ENCODE measurements at places on chromosomes 6 and 20. TPM values are rescaled to one million over a fixed set of nuclear protein-coding genes. Genes with fewer than 3 reads are reported as not detected.

- DNase-seq: peak; percentile 20
These were observed 83.4 kb downstream of the MAP7 start for GRCh38 chr6:136466777-136467176.

- DNase-seq: no peak
These were observed 23.3 kb downstream of the HSF2 start for GRCh38 chr6:122422614-122423267.

DNA sequence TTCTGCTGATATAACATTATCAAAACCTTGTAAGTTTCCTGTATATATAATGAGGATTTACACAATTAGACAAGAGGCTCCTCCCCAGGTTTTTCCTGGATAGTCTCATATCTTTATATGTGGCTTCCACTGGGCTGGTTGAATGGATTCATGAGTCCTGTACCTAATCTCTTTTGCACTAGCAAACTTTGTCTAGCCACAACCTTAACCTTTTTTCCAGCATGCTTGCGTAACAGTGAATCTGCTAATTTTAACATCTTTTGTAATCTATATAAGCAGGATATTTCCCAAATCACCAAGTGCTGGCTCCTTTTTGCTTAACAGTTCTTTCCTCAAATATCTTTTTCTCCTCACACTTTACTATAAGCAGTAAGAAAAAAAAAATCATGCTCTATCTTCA, 153.6 kb downstream of the COL21A1 start:
- no peak for DNase-seq

DNA sequence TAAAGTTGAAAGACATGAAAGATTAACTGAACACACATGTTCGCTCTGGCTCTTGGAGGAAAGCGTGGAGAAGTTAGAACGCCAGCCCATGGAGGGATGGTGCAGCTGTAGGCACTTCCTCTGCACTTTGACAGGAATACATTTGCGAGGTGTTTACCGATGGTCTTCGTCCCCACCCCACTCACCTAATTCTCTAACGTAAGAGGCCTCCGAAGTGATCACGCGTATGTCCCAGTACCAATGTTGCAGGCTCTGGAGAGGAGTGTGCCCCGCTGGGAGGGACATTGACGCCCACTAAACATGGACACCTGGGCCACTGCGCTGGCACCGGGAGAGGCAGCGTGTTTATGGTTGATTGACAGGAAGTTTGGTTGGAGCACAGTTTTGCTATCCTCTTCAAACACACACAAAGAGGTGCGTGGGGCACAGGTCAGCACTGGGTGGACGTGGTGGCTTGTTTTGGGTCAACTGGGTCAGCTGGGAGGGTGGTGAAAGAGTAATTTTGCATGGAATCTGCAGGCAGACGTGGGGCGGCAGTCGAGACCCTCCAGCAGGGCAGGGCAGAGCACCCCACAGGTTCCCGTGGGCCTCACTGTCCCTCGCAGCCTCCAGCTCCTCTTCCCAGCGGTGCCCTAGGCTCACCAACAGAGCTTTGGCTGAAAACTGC, 110.1 kb downstream of the DLL1 start:
- DNase-seq: no peak

Gene HAO1
- total RNA-seq: not detected

Gene C6orf132
- total RNA-seq: not detected

DNA sequence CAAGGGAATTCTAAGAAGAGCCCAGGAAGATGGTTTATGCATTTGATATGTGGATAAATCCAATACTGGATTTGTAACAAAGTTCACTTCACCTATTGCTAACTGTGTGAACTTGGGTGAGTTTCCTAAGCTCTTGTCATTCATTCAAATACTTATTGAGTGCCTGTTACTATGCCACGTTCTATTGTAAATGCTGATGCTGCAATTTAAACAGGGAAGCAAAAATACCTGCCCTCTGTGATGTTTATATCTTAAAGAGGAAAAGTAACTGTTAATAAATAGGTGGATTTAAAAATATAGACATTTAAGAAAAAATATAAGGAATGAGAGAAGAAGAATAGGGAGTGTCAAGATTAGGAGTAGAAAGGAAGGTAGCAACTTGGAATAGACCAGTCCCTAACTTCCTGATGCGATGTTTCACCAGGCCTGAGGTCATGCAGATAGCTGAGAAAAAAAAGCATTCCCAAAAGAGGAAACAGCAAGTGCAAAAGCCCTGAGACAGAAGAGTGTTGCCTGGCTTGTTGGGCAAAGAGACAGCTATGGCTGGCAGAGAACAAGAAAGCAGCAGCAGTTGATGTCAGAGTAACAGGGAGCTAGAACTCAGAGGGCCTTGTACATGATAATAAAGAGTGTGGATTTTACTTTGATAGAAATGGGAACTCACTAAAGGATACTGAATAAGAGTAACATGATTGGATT, 54.3 kb upstream of the TCF21 start:
- no peak for DNase-seq

Gene ESF1
- total RNA-seq: 22.8 TPM

Gene GCNT2
- 39.8 TPM for total RNA-seq

- no peak for DNase-seq
These were observed 63.2 kb upstream of the DUSP22 start for GRCh38 chr6:228881-229651.

DNA sequence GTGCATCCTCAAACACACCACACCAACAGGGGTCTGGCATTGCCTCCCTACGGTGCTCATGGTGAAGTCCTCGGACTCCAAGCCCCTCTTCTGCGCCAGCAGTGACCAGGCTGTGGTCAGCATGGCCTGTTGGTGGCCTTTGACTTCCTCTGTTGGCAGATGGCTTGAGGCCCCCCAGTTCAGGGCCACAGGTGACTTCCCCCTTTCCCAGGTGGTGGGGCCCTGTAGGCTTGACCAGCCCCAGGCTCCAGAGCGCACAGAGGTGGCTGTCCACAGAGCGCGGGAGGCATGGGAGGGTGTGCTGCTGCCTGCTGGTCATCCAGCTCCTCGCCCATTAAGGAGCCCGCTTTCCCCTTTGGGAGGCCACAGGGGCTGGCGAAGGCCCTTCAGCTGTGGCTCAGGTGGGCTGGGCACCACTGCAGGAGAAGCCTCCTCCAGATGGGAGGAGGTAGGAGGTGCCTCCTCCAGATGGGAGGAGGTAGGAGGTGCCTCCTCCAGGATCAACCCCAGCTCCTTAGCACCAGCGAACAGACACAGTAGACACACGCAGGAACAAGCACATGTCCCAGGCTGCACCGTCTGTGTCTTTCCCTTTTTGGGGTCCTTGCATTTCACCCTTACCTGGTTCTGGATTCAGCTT, 52.1 kb upstream of the BHLHE23 start:
- no peak for DNase-seq

- no peak for DNase-seq
These were observed 612.5 kb upstream of the HS3ST5 start for GRCh38 chr6:114955363-114955762.

DNA sequence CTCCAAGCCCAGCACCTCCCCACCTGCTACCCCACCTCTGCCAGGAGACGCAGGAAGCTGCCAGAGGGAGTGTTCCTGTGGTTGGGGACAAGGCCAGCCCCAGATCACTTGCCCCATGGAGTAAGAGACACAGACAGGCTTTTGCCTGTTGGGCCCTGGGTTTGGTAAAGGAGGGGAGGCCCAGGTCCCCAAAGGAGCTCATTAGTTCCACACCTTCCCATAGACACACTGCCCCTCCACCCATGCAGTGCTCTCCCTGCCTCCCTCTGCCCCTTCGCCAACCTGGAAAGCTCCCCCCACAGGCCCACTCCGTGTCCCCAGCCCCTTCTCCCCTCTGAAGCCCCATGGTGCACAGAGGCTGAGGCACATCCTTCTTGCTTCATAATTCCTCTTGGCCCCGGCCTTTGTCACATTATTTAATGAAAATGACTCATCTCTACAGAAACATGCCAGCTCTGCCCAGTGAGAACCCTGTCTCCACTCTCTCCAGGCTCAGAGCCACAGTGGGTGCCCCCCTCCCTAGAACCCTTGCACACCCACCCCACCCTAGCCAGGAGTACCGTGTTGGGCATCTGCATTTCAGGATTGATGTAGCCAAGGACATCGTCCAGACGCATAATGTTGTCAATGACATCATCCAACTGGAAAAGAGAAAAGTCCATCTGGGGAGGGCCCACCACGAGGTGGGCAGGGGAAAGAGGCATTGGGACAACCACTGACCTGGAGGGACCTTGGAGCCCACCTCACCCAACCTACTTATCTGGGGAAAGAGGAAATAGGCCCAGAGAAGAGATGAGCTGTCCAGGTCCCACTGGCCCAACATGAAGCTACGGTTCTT, 46.0 kb downstream of the TFEB start:
- DNase-seq: no peak

GRCh38 chr20:47111576-47111975, 216.9 kb downstream of the EYA2 start:
- no peak for DNase-seq

Gene GLP1R
- not detected for total RNA-seq

GRCh38 chr6:28977341-28978132, 27.6 kb downstream of the ZNF311 start:
- DNase-seq: no peak

Gene TSPO2
- not detected for total RNA-seq

DNA sequence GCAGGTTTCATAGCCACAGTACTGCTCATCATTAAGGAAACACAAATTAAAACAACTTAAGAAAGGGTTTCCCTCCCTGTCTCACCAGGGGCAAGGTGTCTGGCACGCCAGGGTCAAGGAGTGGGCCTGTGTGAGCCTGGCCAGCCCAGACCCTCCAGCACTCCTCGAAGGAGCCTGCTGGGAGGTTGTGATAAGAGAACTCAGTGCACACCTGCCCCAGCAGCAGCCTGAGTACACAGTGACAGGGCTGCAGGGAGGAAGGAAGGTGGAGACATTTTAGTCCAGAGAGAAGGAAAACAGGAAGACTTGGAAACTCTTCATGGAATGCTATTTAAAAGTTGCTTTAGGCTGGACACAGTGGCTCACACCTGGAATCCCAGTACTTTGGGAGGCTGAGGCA, 14.1 kb downstream of the NINL start:
- no peak for DNase-seq

DNA sequence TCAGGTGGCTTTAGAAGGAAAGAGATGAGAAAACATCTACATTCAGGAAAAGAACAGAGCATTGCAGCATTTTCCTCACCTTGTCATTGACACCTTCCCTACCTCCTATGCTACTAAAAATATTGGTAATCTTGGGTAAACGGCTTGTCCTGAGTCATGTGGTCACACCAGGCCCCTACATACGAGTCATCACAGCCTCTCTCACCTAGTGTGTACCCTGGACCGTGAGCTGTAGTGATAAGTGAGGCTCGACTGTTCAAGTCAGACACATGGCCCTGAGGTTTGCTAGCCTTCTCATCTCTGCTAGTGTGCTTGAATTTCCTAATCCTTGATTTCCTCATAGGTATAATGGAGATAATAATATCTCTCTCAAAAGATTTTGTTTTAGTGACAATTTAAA, 29.6 kb upstream of the TMEM244 start:
- no peak for DNase-seq

Gene SMLR1
- total RNA-seq: not detected

GRCh38 chr20:31720486-31721407, 1.9 kb downstream of the BCL2L1 start:
- DNase-seq: no peak

DNA sequence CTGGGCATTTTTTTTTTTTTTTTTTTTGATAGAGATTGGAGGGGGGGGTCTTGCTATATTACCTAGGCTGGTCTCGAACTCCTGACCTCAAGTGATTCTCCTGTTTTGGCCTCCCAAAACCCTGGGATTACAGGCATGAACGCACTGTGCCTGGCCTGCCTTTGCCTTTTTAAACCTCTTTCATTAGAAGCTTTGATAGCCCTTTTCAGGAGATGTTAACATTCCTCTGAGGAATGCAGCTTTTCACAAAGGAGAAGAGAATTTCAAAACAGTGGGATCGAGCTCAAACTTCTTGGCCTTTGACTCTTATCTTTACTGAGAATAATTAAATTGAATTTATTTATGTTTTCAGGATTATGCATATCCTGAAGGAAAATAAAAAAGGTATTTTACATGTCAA, 31.3 kb downstream of the SLC26A8 start:
- no peak for DNase-seq

- no peak for DNase-seq
These were observed at the start of gene AFDN for GRCh38 chr6:167826896-167827582. Gene AFDN (plus strand): TSS chr6:167826911. CDS start chr6:167827133, 222 bp downstream.

DNA sequence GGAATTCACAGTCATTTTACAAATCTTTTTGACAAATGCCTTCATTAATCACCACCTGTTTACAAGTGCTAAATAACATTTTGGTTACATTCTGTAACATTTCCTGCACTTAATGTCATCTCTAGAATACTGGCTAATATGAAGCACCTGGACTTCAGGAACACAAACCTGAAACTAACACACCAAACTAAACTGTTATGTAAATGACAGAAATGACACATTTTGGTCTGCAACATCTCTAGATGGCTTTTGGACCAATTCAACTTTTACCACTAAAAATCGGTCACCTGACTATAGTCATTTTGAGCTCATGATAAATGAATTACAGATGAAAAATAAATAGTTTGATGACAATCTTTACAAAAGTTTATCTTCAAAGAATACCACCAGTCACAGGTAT, 80.6 kb downstream of the ATG5 start:
- no peak for DNase-seq

DNA sequence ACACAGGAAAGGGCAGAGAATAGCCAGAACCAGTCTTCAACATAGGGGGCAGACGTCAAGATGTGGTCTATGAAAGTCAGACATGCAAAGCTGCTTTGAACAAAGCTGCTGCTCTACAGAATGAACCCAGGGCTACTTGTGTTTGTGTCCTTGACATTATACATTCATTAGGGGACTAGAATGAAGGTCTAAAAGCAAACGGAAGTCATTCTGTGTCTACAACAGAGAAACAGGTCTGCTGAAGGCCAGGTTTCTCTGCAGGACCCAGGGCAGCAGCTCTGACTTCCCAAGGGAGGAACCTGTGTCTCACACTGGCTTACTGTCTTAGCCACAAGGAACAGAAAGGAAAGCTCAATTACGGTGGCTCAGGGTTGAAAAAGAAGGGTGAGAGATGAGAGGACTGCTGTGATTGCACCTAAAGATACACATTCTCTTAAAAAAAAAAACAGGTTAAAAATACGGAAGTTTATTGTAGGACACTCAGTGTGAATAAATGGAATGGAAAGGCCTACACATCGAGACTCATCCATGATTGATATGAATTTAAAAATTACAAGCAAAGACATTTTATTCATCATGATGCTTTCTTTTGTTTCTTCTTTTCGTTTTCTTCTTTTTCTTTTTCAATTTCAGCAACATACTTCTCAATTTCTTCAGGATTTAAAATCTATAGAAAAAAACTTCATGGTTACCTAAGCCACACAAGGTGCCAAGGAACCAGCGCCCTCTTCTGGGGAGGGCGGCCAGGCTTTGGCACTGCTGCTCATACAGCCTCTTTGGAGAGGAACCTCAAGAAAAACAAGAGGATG, 6.7 kb downstream of the PSMA7 start:
- DNase-seq: peak; percentile 84

- no peak for DNase-seq
These were observed 125.0 kb upstream of the TSHZ2 start for GRCh38 chr20:52847029-52847660.
